Ovary (tissue), 10 donors: ENCODE measurements at places on chromosomes 2 and 18. TPM values are rescaled to one million over a fixed set of nuclear protein-coding genes. Genes with fewer than 3 reads are reported as not detected.

- DNase-seq, result no peak
Observed at GRCh38 chr18:6576718-6577375, 152.7 kb upstream of the ARHGAP28 start.

CNRIP1 gene
- total RNA-seq, result 29.8 TPM

POTEJ gene
- not detected for total RNA-seq

GRCh38 chr2:143705108-143705707 lies 576.0 kb downstream of the ARHGAP15 start:
- no peak for DNase-seq

CELF4 gene
- 1.1 TPM for total RNA-seq

PLCD4 gene
- total RNA-seq, result 0.91 TPM

GRCh38 chr18:25052511-25052921 lies 299.4 kb downstream of the ZNF521 start:
- DNase-seq, result no peak

DNA sequence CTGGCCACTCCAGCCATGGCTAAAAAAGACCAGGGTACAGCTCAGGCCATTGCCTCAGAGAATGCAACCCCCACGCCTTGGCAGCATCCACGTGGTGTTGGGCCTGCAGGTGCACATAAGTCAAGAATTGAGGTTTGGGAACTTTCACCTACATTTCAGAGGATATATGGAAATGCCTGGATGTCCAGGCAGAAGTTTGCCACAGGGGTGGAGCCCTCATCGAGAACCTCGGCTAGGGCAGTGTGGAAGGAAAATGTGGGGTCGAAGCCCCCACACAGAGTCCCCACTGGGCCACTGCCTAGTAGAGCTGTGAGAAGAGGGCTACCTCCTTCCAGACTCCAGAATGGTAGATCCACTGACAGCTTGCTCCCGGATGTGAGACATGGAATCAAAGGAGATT lies 477.3 kb downstream of the LPIN1 start:
- DNase-seq, result no peak

- DNase-seq, result no peak
Observed at GRCh38 chr2:152132306-152132705, 33.5 kb upstream of the CACNB4 start.

- DNase-seq, result no peak
Observed at GRCh38 chr2:71190656-71191569, 36.0 kb downstream of the PAIP2B start.

ACOXL gene
- not detected for total RNA-seq

DNA sequence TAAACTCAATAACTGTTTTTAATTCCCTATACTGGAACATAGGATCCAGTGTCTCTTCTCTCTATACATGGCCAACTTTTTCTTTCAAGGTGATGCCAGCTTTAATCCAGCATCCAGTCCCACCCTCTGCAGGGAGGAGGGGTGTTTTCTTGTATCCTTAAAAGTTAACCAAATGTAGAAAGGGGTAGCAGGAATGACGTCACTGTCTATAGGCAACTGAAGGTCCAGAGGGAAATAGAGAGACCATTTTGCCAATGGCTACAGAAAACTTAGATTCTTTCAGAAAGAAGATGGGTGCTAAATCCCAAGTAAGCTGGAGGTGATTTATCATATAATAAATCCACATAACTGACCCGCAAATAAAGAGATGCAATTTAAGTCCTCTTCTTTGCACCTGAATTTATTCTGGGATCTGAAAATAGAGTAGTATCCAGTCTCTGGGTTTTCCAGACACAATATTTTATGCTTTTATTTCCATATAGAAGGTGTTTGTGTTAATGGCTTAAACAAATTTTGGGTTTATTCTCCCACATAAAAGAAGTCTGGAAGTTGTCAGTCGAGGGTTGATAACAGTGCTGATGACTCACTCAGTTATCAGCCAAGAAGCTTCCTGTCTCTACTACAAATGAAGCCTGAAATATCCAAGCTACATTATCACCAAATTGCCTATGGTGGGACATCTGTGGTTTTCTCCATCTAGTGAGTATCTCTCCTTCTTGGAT lies 5.7 kb upstream of the DNER start:
- DNase-seq, result no peak
